ENCODE measurements at places on chromosomes 16 and 17.

GRCh38 chr16:3999479-4000325 is 116.5 kb downstream of the ADCY9 start:
- peak; percentile 35 for DNase-seq

GRCh38 chr17:3843935-3844516 is 2.0 kb downstream of the NCBP3 start:
- DNase-seq, result peak; percentile 67

GRCh38 chr17:69997332-69997731 is 77.7 kb upstream of the KCNJ16 start:
- DNase-seq, result no peak

GRCh38 chr16:28609631-28610594 is at the start of gene SULT1A1:
Gene SULT1A1, minus strand, starts transcription at chr16:28610044. Its CDS starts 1,189 bp downstream, at chr16:28608855.
- peak; percentile 38 for DNase-seq

DNA sequence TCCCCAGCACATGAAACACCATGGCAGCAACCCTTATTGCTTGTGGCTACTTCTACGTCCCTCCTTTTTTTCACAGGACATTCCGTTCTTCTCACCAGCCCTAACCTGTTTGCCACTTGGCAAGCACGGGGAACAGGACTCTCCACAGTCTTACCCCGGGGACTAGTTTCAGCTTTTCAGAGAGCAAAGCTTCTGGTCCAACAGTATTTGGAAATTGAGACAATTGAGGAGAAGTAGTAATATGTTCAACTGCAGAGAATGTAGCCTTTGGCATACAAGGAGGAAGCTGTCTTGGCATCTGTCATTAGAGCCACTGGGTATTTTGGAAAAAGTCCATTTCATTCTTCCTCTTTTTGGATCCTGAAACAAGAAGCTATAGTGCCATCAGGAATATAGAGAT is 65.7 kb downstream of the MAP2K6 start:
- no peak for DNase-seq

- DNase-seq, result no peak
Observed at GRCh38 chr16:15950869-15951268, 1.5 kb downstream of the ABCC1 start.

- no peak for DNase-seq
Observed at GRCh38 chr17:5587438-5588032, 3.2 kb upstream of the NLRP1 start.

DNA sequence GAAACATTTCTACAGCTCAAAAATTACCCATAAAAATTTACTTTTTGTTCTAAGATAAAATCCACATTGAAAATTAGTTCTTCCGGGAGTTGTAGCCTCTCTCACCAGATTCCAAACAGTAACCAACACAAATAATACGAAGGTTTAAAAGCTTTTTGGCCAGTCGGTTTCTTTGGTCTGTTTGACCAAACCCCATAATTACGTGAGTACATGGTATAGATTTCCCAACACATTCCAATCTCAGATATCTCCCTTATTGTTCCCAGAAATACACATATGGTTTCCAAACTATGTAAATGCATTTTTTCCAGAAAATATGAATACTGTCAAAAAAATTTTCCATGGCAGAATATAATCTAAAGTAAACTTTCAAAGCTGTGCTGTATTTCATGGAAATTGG is 722.0 kb downstream of the KCNJ2 start:
- DNase-seq, result no peak

GRCh38 chr17:10737168-10737622 is 7.4 kb upstream of the TMEM220 start:
- DNase-seq, result peak; percentile 60

GRCh38 chr16:9969580-9969979 is 212.6 kb downstream of the GRIN2A start:
- no peak for DNase-seq

- peak; percentile 87 for DNase-seq
Observed at GRCh38 chr16:2842340-2843000, 12.4 kb downstream of the ZG16B start.

- DNase-seq, result no peak
Observed at GRCh38 chr16:13439766-13440165, 480.2 kb upstream of the ERCC4 start.

DNA sequence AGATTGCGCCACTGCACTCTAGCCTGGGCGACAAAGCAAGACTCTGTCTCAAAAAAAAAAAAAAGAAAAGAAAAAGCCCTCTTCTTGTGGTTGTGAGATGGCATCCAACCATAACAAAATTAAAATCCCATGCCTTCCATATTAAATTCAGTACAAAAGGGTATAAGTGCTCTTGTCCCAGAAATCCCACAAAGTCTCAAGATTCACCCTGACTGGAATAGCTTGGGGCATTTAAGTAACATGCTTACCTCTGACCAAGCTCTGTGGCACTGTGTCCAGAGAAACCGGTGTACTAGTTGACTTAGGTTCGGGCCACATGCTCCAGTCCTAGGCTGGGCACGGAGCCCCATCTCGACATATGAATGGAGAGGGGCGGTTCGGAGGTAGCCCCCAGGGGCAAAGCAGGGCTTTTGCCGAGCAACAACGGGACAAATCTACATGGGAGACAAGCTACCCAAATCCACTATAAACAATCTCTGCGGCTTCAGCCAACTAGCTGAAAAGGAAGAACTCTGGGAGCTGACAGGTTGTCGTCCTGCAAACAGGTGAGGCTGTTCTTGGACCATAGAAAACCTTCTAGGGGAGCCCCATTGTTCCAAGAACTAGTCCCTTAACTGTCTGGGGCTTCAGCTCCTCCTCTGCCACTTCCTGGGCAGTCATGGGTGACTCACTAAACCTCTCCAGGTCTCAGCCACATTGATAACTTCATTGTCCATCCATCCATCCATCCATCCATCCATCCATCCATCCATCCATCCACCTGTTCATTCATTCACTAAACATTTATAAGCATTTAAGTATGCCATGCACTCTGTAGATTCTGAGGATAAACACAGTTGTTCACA is 10.3 kb upstream of the IL4R start:
- no peak for DNase-seq

DNA sequence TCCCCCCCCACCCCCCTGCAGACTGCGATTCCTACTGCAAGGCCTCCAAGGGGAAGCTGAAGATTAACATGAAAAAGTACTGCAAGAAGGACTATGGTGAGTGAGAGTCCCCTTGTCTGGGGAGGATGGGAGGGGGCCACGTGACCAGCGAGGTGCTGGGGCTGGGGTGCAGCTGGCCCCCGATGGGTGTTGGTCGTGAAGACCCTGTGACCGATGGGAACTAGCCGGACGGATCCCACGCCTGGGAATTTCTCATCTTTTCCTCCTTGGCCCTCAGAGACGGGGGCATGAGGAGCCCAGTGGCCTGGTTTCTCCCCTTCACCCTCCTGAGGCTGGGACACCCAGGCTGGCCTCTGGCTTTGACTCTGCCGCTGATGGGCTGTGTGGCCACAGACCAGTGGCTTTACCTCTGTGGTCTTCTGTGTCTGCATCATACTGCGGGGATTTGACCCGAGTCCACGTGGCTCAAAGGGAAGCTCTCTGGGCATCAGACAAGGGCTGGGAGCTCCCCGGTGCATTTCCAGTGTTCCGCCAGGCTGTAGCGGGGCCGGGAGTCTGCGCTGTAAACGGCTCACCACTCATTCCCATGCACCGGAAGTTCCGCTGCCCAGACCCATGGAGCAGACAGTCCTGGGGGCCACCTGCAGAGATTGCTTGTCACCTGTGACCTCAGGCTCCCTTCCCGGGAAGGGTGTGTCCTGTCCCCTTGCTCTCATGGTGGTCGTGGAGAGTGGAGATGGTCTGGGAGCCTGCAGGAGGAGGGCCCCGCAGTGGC is 200.0 kb downstream of the NTN1 start:
- no peak for DNase-seq

DNA sequence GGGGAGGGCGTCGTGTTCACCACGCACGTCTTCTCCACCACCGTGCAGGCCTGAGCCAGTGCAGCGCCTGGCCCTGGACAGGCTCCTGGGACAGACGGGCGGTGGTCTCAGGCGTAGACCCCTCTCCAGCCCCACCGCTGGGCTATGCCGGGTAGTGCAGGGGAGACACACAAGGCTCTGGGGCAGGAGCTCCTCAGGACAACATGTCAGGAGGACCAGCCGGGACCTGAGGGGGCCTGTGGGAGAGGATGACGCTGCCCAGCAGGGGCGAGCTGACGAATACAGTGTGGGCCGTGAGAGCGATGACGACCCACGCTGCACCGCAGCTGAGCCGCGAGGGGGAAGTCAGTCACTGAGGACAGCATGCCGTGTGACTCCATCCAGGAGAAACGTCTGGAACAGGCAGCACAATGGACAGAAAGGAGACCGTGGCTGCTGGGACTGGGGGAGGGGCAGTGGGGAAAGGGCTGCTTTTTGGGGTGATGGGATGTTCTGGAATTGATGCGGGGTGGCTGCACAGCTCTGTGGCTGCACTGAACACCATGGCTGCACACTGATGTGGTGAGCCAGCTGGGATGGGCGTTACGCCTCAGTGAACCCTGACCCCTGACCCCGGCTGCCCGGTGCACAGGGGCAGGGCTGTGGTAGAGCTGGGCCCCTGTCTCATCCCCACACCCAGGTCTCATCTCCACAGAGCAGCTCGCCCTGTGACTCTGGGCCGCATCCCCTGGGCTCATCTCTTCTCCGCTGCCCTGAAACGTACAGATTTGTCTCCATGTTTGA is 20.2 kb downstream of the DNASE1 start:
- DNase-seq, result peak; percentile 60

GRCh38 chr17:17514993-17515933 is 19.1 kb upstream of the RASD1 start:
- DNase-seq, result peak; percentile 58

DNA sequence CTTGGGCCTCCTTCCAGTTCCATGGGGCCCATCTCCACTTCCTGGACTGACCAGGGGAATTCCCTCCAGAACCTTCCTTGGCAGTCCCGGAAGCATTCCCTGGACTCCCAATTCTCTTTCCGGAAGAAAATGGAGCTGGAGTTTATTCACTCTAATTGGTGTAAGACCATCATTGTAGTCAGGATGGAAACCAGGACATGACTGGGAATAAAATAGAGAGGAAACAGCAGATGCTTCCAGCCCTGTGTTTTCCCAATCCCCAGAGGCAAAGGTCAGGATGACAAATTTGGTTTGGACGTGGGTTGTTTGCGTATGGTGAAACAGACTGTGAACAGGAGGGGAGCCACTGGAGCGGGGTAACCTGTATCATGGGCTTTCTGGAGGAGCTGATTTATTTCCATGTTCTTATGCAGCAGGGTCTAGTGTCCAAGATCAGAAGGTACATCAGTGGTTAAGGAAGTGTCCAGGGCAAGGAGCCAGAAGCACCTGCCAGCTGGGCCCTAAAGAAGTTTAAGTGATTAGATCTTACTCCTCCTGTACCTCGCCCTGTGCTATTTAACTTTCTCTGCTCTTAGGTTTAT is 8.5 kb upstream of the LONP2 start:
- DNase-seq, result no peak

DNA sequence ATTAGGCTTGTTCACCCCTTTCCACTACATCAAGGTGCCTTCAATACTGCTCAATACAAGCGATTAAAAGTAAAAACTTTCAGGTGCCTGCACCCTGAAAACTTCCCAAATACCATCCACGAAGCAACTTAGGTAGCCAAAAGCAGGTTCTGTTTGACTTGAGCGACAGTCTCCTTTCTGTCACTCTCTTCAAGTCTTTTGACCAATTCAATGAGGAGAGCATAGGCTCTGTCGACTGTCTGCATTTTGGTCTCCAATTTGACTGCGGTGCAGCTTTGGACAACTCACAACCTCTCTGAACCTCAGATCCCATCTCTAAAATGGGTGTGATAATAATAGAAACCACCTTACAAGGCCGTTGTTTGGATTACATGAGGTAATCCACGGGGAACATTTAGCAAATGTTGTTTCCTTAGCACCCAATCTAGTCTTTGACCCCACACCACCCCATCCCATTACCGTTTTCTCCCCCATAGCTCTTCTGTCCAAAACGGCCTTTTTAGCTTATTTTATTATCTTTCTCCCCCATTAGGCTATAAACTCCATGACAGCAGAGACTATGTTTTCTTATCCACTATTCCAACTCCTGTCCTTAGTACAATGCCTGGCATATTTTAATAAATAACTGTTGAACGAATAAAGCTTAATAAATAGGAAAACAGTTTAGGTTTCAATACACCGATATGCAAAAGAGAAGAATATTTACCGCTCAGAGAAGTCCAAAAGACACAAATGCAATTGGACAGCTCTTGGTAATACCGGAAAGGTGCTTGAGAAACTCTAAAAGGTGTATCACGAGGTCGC is 999 bp downstream of the MARF1 start:
- DNase-seq, result no peak

DNA sequence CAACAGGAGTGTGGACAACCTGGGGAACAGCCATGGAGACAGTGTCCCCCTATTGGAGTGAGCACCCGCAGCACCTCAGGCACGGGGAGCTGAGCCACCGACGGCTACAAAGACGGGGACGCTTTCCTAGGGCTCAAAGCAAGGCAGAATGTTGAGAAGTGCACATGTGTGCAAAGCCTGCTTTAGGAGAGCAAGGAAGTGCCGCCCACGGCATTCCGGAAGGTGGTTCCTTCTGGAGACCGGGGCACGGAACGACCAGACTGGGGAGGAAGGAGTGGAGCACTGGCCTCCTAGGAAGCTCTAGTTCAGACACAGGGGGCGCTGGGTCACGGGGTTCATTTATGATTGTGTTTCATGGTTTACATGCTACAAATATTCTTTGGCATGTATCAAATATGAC is 52.2 kb downstream of the TBC1D16 start:
- peak; percentile 8 for DNase-seq

- DNase-seq, result no peak
Observed at GRCh38 chr17:28812748-28813377, 29.7 kb downstream of the FAM222B start.

- no peak for DNase-seq
Observed at GRCh38 chr17:76125922-76126321, 15.1 kb downstream of the FOXJ1 start.

Data from WTC11 (cell line).